ENCODE measurements at places on chromosomes 2 and 18.

- no peak for DNase-seq
Observed at GRCh38 chr18:51169731-51170130, 27.8 kb downstream of the MEX3C start.

DNA sequence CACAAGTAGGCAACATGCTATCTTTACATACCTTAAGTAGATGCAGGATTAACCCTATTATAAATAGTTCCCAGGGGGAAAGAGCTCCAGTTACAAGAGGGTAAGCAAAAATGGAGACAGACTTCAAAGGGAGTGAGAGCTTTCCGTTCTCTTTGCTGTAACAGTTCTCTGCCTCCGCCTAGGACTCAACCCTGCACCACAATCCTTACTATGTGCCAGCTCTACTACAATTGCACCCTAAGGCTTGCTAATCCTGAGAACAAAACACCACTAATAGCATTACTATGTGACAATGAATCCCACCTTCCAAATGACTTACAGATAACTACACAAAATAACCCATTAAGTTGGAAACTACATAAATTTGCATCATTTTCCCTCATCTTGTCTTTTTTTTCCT is 7.7 kb downstream of the ZBTB14 start:
- no peak for DNase-seq

DNA sequence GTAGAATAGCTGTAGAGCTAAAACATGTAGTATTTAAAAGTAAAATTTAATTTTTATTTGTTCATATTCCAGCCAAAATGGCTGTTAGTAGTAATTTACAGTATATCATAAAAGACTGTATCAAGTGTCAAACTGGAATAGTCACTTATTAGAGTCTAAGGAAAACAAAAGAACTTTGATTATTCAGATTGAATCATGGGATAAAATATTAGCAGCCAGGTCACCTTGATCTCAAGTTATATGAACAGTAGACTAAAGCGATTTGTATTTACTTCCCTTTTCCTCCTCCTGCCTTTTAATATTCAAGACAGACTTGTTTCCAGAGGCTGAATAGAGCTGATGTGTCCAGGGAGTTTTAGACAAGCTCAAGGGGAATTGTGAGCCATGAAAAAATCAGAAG is 54.4 kb downstream of the PMAIP1 start:
- DNase-seq = no peak

- peak; percentile 41 for DNase-seq
Observed at GRCh38 chr2:200305797-200306195, 697 bp upstream of the SPATS2L start.

- DNase-seq = peak; percentile 85
Observed at GRCh38 chr2:86453836-86454235, 12.7 kb downstream of the KDM3A start.
